ENCODE measurements at places on chromosomes 1 and 21.

GRCh38 chr1:160357286-160358002 lies 9.4 kb upstream of the NHLH1 start:
- DNase-seq, result no peak

DNA sequence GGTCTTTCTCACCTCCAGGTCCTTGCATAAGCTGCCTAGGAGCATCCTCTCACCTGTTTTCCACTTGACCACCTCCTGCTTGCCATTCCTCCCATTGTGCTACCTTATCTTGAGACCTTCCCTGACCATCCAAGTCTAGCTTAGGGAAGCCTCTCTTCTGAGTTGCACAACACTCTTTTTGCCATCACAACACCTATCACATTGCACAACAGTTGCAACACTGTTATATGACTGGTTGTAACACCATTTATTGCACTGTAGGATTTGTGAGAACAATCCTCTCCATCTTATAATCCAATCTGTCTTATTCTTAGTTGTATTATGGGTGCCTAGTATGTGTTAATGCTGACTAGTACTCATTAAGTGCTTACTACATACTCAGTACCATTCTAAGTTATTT lies 488.7 kb downstream of the OMA1 start:
- no peak for DNase-seq

DNA sequence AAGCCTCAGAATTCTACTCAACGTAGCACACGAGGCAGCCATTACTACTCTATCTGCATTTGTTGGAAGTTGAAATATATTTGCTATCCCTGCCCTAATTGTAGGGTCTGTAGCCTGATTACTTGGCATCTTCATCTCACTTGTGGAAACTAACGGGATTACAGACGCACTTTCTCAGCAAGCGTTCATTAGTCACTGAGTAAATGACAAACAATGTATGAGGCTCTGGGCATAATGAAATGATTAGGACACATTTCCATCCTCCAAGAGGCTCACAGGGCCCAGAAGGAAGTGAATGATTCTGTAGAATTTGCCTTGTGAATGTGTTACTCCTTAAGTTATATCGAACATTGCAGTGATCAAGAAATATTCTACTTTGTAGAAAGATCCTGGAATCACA lies 78.1 kb downstream of the KIF26B start:
- peak; percentile 60 for DNase-seq

GRCh38 chr1:17220287-17220686 lies 15.4 kb downstream of the PADI1 start:
- DNase-seq, result no peak

DNA sequence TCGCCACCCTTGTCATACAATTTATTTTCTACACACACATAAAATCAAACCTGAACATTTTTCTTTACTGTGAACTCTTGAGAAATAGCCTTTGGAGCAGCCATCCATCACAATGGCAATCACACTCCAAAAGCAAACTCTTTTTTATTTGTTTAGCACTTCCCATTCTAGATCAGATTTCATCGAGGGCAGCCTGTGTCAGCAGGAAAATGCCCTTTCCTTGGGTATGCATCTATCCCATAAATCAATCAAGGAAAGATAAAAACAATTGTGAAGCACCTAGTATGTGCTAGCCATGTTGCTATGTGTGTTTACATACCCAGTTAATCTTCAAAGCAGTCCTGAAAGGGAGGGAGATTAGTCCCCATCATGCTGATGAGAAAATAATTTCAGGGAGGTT lies 484.1 kb upstream of the USP24 start:
- DNase-seq, result no peak

- peak; percentile 84 for DNase-seq
Observed at GRCh38 chr1:67850611-67851075, 17.4 kb upstream of the GNG12 start.

GRCh38 chr21:35649186-35649585 lies 411.1 kb downstream of the SETD4 start:
- DNase-seq, result peak; percentile 51

- DNase-seq, result no peak
Observed at GRCh38 chr1:30535595-30536325, 187.6 kb downstream of the MATN1 start.

- peak; percentile 36 for DNase-seq
Observed at GRCh38 chr1:227459326-227459841, 104.0 kb upstream of the ZNF678 start.

GRCh38 chr1:96513136-96513535 lies 208.4 kb upstream of the PTBP2 start:
- DNase-seq, result peak; percentile 87

GRCh38 chr1:39016604-39017171 lies 9.5 kb upstream of the NDUFS5 start:
- DNase-seq, result no peak

GRCh38 chr1:172679000-172679772 lies 20.3 kb downstream of the FASLG start:
- DNase-seq, result no peak

GRCh38 chr21:14545906-14546480 lies at the start of gene SAMSN1:
Gene SAMSN1 (minus strand): TSS chr21:14546315. CDS start chr21:14546261, 54 bp downstream.
- no peak for DNase-seq

DNA sequence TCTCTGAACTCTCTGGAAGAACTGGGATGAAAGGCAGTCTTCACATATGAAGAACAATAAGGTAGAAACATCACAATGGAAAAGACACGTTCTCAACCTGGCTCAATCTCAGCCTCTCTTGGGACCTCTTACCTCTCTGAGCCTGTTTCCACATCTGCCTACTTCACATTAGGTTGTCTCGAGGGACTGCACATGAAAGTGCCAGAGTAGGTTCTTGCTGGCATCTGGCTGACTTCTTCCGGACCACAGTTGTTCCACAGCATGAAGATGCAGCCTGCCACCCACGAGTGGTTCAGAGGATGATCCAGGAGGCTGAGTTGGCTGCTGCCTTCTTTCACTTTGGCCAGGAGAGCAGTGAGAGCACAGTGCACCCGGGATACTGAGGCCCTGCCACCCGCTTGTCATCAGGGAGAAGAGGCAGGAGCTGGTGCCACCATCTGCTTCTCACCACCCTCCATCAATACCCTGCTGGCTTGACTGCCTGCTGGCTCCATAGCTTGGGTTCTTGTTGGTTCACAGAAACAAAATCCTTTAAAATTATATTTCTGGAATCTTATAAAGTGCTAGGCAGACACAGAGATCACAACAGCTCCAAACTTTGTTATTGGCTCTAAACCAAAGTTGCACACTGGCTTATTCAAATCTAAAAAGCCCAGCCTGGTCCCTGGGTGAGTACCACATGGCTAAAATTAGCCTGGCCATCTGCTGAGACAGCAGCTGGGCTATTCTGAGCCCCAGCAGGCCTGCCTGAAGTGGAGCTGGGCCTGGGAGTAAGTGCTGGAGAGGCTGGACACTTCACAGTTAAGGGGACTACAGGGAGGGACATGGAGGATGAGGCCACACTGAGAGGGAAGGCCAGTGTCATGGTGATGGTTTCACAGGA lies 46.9 kb upstream of the LIN9 start:
- DNase-seq, result no peak

DNA sequence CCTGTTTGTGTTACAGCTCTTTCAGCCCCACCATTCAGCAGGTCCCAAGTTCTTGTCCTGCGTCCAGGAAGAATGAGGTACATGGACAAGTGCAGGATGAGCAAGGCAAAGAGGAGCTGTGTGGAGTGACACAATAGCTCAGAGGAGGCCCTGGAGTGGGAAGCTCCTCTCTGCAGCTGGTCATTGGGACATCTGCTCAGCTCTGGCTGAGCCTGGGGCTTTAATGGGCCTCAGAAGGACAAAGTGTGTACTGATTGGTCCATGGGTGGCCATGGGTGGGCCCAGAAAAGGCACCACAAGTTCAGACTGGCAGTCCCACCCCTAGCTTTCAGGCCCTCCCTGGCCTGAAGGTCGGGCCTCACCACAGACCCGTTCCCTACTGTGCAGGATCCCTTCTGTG lies 14.7 kb upstream of the HYI start:
- DNase-seq, result no peak

DNA sequence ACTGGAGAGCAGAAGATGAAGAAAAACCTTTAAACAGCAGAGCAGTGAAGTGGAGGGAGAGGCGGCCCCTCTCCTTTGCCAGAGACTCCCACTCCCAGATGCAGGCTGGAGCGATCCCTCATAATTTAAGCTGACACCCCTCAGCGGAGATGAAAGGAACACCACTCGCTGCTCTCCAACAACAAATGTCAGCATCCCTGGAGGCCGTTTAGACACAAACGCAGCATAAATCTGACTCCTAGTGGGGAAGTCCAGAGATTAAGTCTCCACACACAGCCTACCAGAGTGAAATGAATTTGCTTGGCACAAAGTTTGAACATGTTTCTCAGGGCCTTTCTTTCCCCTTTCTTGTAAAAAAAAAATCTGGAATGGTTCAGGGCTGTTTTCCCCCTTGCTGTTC lies 137.8 kb downstream of the LMX1A start:
- DNase-seq, result no peak

- DNase-seq, result no peak
Observed at GRCh38 chr1:110434946-110435345, 16.0 kb upstream of the PROK1 start.

GRCh38 chr21:27382404-27382803 lies 415.5 kb upstream of the ADAMTS5 start:
- no peak for DNase-seq

GRCh38 chr21:34365809-34366208 lies 2.0 kb downstream of the KCNE2 start:
- DNase-seq, result no peak

- DNase-seq, result no peak
Observed at GRCh38 chr1:67818725-67819301, 14.5 kb downstream of the GNG12 start.

- peak; percentile 52 for DNase-seq
Observed at GRCh38 chr1:236103646-236104218, 38.6 kb upstream of the GPR137B start.

DNA sequence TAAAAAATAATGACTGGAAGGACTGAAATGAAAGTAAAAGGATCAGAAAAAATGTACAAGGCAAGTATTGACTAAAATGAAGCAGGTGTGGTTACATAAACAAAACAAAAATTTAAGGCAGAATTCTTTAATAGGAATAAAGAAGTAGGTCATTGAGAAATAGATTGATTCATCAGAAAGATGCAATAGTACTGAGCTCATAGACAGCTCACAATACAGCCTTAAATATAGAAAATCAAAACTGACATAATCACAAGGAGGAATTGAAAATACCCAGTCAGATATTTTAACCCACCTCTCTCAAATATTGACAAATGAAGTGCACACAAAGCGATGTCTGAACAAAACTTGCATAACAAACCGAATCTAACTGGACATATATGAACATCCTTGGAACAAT lies 366.8 kb upstream of the DPYD start:
- DNase-seq, result no peak

DNA sequence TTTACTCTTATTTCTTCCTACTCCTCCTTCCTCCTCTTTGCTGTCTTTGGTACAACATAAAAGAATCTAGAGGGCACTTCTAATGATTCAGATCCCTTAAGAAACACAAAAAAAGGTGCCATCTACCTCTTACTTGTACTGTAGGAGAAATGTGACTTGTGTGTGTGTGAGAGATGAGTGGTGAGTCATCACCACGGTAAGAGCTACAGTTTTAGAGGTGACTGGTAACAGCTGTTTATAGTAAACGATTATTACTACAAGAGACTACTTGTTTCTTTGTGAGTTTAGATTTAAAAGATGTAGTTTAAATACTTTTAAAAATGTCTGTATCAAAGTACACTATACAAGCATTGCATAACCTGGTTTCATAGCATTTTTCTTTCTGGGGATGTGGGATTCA lies 40.4 kb downstream of the SLC35D1 start:
- DNase-seq, result peak; percentile 49

- DNase-seq, result peak; percentile 23
Observed at GRCh38 chr1:233904633-233905415, at the start of gene SLC35F3. Gene SLC35F3 (plus strand): TSS chr1:233904676.

DNA sequence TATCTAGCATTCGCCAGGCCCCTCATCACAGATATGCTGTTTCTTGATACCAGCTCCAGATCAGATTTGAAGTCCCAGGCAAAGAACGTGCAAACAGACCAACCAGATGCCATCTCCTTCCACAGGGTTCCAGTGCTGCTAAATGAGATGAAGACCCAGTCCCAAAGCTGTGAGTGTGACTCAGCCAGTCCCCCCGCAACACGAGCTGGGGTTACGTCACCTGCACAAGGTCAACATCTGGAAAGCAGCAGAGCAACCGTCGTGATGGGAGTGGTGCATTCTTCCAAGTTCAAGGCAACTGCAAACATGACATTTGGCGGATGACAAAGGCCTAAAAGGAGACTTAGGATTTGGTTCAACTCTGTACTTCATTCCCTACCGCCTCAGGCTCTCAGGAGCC lies 69.6 kb upstream of the TIAM1 start:
- no peak for DNase-seq

DNA sequence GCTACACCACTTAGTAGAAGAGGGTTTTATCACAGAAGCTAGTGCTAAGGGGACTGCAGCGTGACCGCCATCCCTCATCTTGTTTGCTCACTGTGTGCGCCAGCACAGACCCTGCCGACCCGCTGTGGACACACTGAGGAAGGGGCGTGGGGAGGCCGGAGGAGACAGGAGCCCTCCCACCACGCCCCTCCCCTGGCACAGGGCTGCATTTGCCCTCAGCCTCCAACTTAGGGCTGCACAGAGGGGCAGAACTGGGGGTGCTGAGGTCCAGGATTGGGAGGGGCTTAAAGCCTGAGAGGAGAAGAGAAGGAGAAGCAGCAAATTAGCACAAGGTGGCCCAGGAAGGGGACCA lies 37.2 kb downstream of the RRP1 start:
- DNase-seq, result no peak

GRCh38 chr1:51915951-51916350 lies 37.4 kb upstream of the NRDC start:
- DNase-seq, result no peak

- DNase-seq, result no peak
Observed at GRCh38 chr1:175307160-175307559, 114.6 kb upstream of the KIAA0040 start.

GRCh38 chr1:189084811-189085210 lies 1392.9 kb downstream of the BRINP3 start:
- no peak for DNase-seq

GRCh38 chr1:28074892-28075511 lies 13.4 kb downstream of the EYA3 start:
- DNase-seq, result no peak

DNA sequence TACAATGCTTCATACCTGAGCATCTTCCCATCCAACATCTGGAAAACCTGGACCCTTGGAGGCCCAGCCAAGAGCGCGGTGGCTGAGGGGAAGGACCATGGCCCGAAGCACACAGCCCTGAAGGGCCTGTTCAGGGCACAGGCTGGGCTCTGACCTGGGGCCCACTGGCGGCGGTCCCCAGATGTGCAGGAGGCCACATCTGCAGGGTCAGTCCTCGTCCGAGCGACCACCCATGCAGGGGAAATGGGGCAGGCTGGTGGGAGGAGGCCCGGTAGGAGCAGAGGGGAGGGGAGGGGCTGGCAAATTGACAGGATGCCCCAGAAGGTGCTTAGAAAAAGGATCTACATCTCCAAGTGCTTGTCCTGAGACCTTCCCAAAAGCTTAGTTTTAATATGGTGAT lies 59.9 kb downstream of the DISP3 start:
- DNase-seq, result no peak

All from fibroblast of skin of abdomen (primary cell).